ENCODE measurements at places on chromosomes 3 and 15.

GRCh38 chr15:65254356-65254755 is 32.3 kb downstream of the PARP16 start:
- DNase-seq: no peak

DNA sequence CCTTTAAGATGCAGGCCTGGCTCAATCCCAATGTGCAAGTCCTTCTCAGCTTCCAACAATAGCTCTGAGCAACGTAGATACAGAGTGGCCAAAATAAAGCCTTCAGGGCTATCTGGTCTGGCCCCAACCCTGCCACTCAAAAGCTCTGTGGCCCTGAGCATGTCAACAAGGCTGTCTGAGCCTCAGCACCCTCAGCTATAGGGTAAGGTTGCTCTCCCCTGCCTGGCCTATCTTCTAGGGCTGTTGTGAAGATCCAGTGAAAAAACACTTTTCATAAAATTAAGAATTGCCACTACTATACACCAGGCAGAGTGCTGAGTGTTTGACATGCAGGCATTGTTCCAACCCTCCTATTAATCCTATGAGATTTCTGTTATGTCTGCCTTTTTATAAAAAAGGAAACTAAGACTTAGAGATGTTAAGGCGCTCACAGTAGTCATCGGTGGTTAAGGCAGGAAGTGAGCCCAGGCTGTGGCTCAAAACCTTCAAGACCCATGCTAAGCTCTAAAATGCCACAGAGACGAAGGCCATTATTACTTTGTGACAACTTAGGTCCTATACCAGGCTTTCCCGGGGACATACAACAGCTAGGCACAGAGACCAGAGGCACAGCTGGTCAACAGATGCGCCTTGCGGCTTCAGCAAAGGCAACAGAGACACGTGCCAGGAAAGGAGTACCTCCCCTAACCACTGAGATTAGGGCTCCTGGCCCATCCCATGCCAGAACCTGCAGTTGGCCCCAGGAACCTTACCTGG is 5.1 kb downstream of the POLG start:
- DNase-seq: no peak

DNA sequence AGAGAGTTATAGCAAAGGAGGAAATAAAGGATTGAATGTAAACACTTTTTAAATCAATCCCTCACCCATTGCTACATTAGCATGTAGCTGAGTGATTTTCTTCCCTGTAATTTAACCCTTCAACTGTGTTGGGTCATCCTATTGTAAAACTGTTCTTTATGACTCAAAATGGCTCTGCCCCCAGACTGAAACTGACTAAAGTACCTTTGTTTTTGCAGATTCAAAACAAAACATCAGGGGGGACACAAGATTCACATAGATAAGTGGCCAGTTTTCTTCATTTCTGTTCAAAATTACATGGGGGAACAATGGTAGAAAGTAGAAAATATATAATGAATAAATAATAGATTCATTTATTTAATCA is 268.4 kb downstream of the IGSF11 start:
- no peak for DNase-seq

DNA sequence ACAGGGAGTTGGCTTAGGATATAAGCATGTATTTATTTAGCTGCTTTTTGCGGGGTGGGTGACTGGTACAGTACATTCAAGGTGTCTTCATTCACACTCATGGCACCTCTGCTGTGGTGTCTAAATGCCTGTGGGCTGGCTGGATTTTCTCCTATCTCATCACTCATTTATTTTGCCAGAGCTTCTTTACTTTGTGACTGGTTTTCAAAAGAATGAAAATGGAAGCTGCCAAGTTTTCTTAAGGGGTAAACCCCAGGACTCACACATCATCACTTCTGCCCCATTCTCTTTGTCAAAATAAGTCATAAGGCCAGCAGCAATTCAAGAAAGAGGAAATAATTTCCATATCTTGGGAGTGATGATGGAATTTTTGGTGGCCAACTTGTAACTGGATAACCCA is 493.4 kb upstream of the ALCAM start:
- no peak for DNase-seq

- DNase-seq: no peak
Measured at GRCh38 chr3:13044496-13045240, 28.6 kb downstream of the IQSEC1 start.

DNA sequence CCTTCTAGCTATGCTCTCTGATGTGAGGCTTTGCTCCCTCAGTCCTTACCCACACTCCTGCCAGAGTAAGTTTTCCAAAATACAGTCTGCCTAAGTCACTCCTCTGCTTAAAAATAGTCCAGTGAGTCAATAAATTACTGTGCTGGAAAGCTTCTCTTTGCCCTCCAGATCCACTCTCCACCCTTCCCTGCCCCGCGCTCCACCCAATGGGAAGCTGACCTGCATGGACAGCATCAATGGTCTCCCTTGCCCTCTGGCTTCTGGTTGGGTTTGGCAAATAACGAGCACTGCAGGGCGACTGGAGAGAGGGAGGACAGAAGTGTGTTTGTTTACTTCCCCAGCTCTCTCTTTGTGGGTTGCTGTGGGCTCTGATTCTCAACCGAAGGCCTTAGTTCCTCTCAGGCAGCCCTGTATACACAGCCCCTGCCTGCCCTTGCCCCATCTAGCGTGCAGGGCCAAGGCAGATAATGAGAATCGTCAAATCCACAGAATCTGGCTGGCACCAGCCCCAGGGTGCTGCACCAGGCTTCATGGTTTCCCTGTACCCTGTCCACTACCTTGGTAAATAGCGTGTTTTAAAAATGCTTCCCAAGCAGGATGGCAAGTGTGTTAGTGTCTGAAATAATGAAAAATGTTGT is 110.4 kb downstream of the ADAMTSL3 start:
- DNase-seq: no peak

- no peak for DNase-seq
Measured at GRCh38 chr15:95590533-95591044, 739.9 kb upstream of the NR2F2 start.

GRCh38 chr3:129966876-129967275 is 7.6 kb upstream of the TRH start:
- no peak for DNase-seq

DNA sequence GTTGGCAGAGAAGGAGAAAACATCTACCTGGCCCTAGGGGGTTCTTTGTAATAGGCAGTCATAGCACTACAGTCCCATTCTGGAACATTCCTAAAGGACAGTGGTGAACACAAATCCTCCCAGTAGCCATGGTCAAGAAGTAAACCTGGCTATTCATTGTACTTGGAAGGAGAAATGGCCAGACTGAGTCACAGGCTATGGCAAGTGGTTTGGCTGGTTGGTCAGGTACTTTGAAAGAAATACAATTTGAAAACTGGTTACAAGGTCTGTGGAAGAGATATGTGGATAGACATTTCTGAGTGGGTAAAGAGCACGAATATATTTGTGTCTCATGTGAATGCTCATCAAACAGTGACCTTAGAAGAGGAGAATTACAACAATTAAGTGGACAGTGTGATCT is 33.0 kb upstream of the FAN1 start:
- no peak for DNase-seq

GRCh38 chr15:88512601-88513000 is 33.9 kb downstream of the DET1 start:
- no peak for DNase-seq

GRCh38 chr3:164533275-164533674 is 545.0 kb downstream of the SI start:
- DNase-seq: no peak

DNA sequence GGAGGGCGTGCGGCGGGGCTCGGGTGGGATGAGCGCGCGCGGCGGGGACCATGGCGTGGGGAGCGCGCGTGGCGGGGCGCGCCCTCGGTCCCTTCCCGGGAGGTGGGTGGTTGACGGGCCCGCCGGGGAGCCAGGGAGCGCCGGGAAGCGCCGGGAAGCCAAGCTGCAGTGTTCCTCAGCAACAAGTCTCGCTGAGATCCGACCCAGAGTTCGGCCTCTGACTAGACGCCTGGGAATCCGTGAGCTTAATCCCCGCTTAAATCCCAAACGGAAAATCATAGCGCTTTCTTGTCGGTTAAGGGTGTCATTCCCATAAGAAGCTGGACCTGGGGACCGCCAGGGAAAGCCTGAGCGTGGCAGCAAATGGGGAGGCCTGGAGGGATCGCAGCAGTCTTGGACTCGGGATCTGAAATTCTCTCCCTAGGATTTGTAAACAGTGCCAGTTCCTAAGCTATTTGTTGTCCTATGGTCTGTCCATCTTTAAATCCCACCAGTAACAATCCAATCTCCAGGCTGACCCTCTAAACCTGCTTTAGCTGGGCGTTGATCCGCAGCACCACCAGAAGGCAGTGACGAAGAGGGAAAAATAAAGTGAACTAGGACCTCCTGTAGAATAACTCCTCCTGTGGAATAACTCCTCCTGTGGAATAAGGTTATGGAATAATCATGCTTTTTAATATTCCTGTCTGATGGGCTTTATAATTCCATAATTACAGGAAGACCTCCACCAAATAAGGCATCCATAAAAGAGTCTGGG is 570 bp upstream of the NEDD4 start:
- DNase-seq: no peak

DNA sequence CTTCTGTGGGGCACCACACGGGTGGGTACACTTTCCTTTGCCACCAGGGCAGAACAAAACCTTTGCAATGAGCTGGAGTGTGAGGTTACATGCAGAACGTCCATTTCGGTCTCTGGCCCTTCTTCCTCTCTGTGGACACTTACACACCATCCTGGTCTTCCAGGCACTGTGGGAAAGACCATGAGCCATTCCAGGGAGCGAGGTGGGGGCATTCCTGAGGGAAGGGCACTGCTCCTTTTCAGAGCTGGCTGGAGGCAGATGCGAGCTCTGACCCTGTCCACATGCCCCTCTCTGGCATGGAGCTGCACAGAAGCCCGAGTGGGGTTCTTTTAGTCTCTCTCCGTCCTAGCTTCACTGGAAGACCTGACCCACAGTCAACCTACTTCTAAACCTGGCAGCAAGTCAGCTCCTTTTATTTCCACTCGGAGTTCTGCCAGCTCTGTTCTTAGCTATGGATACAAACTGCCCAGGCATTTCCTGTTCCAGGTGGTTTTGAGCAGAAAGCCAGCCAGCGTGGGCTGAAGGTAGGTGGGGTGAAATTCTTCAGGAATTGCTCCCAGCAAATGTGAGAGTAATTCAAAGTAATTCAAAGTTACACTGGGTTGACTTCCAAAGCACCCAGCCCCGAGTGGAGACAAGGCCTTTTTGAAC is 281.4 kb downstream of the ADAMTS17 start:
- DNase-seq: no peak

- no peak for DNase-seq
Measured at GRCh38 chr15:92611150-92611549, 44.4 kb downstream of the FAM174B start.

Data from activated CD4-positive, alpha-beta T cell treated with anti-CD3 and anti-CD28 coated beads for 1 hour (primary cell).